ENCODE measurements at places on chromosomes 7 and 10.

DNA sequence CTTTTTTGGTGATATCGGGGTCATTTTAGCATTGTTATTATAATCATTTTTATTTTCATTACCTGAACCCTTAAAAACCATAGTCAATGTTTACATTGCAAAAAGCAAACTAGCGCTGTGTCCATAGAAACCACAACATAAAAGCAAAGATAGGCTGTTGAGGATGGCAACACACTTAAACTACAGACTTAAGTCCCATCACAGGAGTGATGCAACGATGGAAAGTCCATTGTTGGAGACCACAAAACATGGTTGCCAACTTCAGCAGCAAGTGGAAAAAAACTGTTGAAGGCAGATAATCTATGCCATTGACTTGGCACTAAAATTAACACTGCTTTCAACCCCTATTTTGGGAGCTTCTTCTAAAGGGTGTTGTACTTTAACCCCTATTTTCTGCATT, 398.8 kb upstream of the IGFBP3 start:
- peak; percentile 65 for DNase-seq

GRCh38 chr10:88313878-88314277, 269.2 kb downstream of the RNLS start:
- no peak for DNase-seq

DNA sequence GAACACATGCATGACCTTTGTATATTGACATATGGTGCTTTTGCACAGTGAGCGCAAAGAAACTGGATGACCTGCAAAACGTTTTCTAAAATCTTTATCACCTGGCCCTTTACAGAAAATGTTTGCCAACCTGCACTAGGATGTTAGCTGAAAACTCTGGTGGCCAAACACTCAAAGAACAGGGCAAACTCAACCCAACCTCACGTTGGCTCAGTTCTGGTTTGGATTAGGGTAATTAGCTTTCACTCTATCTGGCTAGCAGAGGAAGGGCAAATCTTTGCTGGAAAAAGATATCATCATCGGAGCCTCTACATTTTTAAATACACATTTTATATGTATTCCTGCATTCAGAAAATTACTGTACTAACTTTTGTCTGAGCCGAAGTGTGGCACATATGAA, 688.9 kb downstream of the PHTF2 start:
- DNase-seq = no peak

GRCh38 chr7:42479816-42480633, 243.0 kb upstream of the GLI3 start:
- peak; percentile 65 for DNase-seq

DNA sequence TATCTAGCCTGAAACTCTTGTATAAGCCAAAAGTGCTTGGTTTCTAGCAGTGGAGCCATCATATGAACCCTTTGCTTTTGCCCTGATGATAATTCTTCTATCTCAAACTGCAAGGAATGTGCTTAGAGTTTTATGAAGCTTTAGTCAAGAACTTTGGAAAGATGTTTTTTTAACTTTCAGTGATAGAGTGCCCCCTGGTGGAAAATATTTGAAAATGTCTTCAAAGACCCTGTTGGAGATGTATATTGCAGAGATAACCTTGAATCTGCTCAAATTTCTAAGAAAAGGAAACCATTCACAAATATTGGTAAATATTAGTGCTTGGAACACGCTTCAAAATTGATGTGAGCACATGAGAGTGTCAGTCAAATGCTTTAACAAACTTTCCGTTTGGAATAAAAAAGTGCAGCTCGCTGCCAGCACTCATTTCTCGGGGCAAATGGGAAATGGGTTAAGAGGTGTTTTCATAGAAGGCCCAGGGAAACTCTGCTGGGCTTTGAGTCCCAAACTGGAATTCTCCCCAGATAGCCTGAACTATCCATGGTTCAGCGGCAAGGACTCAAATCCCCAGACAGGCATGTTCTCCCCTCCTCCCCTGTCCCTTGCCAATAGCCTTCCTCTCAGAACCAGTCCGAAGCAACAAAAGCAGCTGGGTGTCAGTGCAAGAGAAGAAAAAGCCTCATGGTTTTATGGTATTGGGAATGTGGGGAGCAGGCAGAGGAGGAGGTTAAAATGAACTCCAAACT, 129.3 kb downstream of the MYOF start:
- peak; percentile 39 for DNase-seq

DNA sequence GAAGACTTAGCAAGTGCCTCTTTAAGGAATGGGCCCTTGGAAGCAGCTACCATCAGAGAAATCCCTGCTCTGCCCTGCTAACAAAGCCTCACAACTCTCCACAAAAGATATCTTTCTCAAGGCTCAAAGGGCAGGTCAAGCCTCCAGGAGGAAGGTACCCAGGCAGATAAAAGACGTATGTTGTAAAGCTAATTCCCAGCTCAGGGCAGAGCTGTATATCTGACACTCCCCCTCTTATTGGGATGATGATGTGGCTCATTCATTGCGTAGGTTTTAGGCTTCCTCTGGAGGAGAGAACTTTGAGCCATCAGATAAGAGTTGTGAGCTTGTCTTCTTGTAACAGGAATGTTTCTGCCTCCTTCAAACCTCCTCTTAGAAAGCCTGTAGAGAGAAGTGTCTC, 145.4 kb downstream of the CALN1 start:
- no peak for DNase-seq

GRCh38 chr10:75654171-75654771, 222.8 kb downstream of the LRMDA start:
- peak; percentile 17 for DNase-seq

- no peak for DNase-seq
These were observed 251.0 kb downstream of the DYNC1I1 start for GRCh38 chr7:96023387-96023786.

GRCh38 chr7:151472644-151473380, 32.9 kb upstream of the CRYGN start:
- DNase-seq = peak; percentile 52

GRCh38 chr10:71837098-71837827, 13.8 kb downstream of the PSAP start:
- DNase-seq = peak; percentile 55

DNA sequence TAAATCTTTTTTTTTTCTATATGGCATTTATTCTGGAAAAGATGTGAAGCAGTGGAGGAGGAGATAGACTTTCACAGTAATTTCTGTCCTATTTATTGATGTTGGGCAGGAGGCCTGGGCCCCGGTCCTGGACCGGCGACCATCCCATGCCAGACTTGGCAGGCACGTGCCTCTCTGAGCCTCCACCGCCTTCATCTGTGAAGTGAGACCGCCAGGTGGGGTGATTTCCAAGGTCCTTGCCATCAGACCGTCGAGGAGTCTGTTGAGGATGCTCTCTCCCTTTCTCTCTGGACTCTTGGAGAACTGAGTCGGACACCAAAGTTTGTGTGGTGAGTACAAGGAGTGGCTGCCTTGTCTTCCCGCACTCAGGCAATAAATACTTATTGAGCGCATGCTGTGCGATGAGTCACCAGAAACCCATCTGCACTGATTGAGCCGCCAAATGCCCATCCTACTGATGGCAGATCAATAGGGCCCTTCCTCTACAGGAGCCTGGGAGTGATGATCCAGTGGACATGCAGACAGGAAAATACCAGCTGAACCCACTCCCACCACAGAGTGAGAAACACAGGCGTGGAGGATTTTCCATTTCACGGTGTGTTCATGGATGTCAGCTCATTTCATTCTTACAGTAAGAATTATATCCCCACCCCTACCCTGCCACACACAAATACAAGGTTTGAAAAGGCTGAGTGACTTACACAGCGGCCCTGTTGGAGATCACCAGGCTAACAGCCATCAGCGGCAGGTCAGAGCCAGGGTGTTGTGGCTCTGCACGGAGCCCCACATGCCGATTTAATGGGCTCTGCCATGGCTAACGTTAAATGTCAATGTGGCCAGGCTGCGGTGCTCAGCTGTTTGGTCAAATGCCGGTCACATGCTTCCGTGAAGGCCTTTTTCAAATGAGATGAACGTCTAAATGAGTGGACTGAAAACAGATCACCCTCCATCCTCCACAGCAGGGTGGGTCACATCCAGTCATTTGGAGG, 11.5 kb upstream of the PRKAG2 start:
- no peak for DNase-seq

DNA sequence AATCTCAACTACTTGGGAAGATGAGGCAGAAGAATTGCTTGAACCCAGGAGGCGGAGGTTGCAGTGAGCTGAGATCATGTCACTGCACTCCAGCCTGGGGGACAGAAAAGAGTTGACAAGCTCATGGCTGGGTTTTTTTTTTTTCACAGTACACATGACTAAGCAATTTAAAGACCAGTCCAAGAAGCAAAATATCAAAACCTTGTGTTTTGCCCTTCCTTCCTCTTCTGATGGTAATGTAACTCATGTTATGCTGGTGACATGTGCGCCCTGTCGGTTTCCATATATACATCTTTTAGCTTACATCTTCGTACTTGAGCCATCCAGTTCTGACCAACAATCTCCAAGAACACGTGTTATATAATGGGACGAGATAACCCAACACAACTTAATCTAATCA, 237.7 kb upstream of the PLXDC2 start:
- DNase-seq = no peak

- peak; percentile 79 for DNase-seq
These were observed 3.7 kb downstream of the AGR2 start for GRCh38 chr7:16801111-16801542.

DNA sequence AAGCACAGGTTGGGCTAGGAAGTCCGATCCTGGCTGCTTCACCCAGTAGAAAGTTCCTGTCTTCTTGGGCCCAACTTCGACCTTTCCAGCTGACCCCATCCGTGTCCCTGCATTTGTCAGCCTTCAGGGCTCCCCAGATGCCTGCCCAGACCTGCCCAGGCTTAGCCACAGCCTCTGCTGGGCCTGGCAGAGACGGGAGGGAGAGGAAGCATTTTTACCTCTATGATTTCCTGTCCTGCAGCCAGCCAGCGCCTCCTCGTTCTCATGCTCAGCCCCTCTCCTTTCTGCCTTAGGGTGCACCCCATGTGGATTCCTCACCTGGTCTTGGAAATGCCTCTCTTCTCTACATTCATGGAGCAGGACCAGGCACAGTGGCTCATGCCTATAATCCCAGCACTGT, 3.7 kb downstream of the METTL27 start:
- DNase-seq = no peak

DNA sequence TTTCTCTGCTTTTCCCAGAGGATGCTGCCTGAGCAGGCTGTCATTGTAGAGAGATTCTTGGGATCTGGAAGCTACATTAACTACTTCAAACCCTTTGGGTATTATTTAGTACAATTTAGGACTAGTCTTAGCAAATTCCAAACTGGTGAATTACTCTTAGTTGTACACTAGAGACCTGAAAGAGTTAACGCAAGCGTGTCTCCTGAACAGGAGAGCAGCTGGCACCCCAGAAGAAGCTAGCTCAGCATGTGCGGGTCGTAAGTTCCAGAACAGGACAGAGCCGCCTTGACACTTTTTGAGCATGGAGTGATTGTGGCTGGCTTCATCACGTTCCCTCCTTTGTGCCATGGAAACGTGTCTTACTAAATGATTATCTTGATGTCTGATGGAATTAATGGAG, 495.7 kb upstream of the TPK1 start:
- DNase-seq = no peak

DNA sequence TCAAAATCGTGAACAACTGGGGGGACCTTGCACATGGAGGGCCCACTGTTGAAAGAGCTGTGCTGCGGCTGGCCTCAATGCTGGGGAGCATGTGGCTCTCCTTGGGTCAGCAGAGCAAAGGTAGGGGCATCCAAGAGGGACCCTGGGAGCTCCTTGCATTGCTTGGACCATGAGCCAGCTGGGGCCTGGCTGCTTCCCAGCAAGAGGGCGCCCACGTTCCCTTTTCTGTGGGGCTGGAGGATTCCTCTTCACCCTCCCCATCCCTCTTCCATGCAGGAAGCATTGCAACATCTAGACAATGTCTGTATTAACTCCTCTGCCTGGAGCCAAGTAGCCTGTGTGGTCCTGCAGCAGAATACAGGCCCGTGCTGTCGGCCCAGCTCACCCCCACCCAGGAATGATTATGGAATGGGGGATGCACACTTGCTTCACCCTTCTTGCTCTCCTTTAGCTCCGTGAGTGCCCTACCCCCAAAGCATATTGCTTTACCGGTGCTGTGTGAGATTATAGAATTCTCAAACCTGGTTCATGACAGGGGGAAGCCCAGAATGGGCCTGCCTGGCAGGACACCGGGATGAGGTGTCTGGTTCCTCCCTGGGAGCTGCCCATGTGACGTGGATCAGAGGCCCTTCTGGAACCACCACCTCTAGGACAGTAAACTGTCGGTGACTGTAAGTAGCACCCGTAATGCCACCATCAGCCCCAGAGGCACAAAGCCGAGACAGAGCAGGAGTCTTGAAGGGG, 61.9 kb downstream of the SYPL1 start:
- DNase-seq = peak; percentile 71

- DNase-seq = no peak
These were observed 7.9 kb upstream of the GSDME start for GRCh38 chr7:24764972-24765744.

DNA sequence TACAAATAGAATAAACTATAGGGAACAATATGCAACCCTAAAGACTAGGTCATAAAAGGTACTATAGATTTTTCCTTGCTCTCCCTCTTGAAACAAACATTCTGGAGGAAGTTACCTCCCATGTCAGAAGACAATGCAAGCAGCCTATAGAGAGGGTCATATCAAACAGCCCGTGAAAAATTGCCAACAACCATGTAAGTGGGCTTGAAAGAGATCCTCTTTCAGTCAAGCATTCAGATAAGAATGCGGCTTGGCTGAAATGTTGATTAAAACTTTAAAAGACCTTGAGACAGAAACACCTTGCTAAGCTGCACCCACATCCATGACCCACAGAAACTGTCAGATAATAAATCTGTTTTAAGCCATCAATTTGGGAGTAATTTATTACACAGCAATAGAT, 526.6 kb upstream of the GHITM start:
- no peak for DNase-seq

DNA sequence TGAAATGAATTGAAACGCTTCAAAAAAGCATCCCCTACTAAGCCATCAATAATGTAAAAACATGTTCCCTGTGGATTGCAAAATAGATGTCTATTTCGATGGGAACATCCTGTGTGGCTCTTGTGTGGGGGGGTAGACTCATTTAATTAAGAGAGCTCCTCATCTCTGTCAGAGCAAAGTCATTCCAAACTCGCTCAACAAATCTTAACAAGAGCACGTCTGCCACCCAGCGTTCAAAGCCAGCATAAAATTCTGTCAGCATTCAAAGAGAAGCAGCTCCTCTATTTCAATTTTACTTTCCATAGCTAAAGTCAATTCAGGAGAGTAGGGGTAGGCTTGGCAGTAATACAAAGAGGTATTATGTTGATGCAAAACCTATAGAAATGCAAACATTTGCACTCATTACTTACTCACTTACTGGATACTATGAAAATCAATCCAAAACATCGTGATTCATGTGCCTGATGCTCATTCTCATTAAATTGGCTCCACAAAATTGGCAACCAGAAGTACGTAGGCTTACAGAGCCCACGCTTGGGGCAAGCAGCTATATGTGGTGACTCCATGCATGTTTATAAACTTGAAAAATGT, 114.9 kb downstream of the IPMK start:
- DNase-seq = peak; percentile 69

DNA sequence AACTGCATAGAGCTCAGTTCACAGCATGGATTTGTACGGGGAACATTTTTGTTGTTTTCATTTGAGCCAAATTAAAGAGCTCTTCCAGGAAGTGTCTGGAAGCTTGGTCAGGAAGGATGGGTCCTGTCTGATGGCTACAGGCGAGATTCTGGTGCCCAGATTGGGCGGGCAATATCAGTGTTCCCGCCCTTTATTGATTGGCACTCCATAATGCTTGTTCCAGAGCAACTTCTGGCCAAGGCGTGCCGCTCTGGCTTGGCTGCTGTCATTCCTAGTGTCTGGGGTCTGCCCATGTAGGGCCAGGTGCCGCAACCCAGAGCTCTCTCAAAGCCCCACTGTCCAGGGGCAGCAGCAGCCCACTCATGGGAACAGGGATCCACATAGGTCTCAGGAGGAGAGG, 45.9 kb downstream of the RAMP3 start:
- DNase-seq = no peak
